Fibroblast of skin of abdomen (primary cell): ENCODE measurements at places on chromosomes 5 and 9.

- DNase-seq, result peak; percentile 16
These were observed 319.8 kb downstream of the HCN1 start for GRCh38 chr5:45376417-45376816.

DNA sequence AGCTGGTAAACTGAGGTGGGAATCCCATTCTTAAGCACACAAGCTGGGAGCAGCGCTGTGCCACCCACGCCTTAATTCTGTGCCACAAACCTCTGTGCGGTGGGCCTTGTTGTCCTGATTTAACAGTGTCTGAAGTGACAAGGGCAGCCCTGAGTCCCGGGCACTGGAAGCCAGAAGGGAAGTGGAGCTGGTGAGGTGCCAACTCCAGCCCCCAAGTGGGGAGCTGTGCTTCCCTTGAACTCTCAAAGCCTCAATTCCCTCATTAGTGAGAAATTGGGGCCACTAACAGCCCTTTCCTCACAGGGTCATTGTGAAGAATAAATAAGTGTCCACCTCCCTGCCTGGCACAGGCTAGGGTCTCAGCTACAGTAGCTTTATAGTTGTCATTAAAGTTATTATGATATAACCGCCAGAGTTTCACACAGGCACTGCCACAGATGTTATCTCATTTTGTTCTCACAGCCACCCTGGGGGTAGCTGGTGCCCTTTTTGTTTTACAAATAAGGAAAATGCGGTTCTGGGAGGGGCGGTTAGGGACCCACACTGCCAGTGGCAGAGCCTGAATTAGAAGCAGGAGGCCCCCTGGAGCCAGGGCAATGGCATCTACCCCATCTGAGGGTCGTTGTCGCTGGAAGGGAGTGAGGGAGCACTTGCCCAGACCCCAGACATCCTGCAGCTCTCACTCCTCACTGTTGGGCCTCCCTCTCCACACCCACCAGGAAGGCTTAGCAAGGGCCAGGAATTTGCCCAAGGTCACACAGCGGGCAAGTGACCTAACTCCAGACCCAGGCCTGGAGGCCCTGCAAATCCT, 2.1 kb upstream of the TLX3 start:
- no peak for DNase-seq

GRCh38 chr5:147349241-147349640, 114.4 kb downstream of the STK32A start:
- no peak for DNase-seq

- no peak for DNase-seq
These were observed 2.6 kb upstream of the SEMA6A start for GRCh38 chr5:116577064-116577788.

GRCh38 chr5:142978726-142979125, 208.5 kb downstream of the ARHGAP26 start:
- no peak for DNase-seq
